ENCODE measurements at places on chromosomes 7 and 10. TPM values are rescaled to one million over a fixed set of nuclear protein-coding genes. Genes with fewer than 3 reads are reported as not detected.

Gene STK31
- 0.71 TPM for total RNA-seq

Gene ANXA8L1
- total RNA-seq = 127 TPM

Gene THSD7A
- 2.4 TPM for total RNA-seq

Gene ADAM8
- 3.9 TPM for total RNA-seq

Gene ASZ1
- not detected for total RNA-seq

Gene SAP25
- not detected for total RNA-seq
